ENCODE measurements at places on chromosomes 16 and 17.

DNA sequence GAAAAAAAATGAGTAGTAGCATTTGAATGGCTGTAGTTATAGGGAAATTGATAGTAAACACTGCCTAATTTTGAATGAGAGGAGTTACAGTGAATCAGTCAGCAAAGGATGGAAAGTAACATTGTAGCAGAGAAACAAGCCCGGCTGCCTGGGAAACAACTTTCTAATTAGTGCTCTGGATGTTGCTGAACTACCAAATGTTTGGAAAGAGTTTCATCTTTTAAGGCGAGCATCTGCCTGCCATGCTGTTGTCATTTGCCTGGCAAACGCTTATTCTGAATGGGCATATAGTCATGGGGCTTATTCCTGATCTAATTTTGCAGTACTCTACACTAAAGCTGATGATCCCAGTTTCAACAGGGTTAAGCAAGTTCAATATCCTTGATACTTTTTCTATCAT, 138.6 kb downstream of the CDH11 start:
- DNase-seq: peak; percentile 71

- DNase-seq: no peak
Measured at GRCh38 chr16:51544851-51545467, 393.9 kb upstream of the SALL1 start.

- peak; percentile 42 for DNase-seq
Measured at GRCh38 chr16:67198238-67198734, 645 bp upstream of the ELMO3 start.

DNA sequence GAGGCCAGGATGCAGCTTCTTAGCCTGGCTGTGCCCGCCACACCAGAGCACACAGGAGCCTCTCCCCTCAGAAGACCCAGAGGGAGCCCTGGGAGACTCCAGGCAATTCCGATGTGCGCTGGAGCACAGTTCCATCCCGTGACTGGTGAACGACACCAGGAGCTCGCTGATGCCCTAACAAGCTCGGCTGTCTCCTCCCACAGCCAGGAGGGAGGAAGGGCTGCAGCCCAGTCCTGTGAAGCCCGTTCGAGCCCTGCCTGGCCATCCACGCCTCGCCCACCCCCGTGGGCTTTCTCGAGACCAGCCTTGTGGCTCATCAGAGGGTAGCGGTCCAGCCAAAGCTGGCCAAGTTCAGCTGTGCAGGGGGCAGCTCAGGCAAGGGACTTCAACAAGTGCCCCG, 21.8 kb upstream of the RASD1 start:
- no peak for DNase-seq

GRCh38 chr17:54259476-54259875, 436.7 kb downstream of the KIF2B start:
- no peak for DNase-seq

DNA sequence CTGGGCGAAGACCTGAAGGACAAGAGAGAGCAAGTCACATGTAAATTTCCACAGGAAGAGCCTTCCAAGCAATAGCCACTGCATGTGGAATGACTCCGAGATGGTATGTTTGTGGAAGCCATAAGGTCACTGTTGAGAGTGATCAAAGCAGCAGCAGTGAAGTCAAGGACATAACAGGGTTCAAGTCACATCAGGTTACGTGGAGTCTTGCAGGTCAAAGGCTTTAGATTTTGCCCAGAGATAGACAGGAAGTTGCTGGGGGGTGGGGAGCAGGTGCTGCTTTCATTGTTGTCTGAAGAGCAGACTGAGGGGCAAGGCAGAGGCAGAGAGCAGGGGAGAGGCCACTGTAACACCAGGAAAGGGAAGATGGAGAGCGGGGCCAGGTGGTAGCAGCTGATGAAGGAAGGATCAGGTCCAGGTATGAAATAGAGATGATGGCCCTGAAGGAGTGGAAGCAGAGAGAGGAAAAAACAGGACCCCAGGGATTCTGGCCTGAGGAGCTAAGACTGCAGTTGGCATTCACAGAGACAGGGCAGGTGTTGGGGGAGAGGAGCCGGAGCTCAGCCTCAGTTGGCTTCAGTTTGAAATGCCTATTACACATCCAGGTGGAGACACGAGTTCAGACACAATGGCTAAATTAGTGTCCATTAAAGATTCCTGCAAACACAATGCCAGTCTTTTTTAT, 129.3 kb upstream of the AXIN2 start:
- DNase-seq: no peak

DNA sequence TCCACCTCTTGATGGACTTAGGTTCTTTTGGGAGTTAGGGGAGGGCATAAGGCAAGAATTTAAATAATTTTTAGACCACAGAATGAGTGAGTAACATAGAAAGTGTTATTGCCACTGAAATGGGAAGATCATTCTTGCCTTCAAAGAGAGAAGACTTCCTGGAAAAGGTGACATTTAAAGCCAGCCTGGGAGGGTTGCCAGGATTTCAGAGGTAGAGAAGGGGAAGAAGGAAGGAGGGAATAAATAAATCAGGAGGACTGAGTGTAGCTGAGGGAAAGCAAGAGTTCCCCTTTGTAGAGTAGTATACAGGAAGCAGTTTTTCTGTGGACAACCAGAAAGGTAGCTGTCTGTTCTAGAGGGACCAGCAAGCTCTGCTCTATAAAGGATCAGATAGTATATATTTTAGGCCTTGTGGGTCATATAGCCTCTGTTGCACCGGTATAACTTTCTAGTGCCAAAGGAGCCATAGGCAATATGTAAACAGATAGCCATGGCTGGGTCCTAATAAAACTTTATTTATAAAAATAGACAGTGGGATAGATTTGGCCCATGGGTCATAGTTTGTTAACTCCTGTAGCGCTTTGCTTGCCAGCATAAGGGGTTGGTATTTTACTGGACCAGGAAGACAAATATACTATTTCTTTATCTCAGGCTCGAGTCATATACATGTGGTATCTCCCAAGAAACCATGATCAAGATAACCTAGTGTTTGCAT, 147.2 kb upstream of the CACNG5 start:
- DNase-seq: no peak

DNA sequence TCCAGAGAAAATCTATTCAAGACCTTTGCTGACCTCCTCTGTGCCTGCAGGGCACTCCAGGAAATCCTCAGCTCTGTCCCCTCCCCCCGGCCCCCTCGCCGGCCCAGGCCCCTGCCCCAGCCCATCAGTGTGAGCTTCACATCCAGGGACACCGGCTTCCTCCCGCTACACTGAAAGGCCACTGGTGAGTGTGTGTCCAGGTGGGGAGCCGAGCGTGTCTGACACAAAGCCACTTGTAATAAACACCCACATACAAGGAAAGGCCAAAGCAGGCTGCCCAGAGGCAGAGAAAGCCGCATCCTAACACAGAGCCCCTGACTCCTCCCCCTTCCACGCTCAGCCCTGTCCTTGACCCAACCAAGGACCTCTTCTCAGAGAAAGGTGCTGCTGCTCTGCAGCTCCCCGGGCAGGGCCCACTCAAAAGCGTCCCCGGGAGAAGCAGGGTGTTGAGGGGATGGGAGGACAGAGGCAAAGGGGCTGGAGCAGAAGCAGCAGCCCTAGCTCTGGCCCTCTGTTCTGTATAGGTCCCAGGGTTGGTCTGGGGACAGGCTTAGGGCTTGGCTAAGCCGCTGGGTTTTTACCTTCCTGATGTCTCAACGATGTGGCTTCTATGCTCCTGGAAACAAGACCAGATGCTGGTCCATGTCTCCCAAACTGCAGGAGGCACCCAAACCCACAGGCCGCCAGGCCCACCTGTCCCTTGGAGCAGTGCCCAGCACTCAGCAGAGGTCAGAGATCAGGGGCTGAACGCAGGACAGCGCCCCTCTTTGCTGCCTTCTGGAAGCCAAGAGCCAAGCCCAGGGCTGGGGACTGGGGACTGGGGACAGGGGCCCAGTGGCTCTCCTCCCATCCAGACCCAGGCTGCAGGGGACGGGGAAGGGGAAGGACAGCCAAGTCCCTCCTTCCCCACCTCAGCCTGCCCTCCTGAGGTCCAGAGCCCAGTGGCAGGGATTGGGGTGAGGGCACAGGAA, 15.3 kb downstream of the MNT start:
- no peak for DNase-seq

- no peak for DNase-seq
Measured at GRCh38 chr17:3695129-3695722, 729 bp downstream of the P2RX5 start.

DNA sequence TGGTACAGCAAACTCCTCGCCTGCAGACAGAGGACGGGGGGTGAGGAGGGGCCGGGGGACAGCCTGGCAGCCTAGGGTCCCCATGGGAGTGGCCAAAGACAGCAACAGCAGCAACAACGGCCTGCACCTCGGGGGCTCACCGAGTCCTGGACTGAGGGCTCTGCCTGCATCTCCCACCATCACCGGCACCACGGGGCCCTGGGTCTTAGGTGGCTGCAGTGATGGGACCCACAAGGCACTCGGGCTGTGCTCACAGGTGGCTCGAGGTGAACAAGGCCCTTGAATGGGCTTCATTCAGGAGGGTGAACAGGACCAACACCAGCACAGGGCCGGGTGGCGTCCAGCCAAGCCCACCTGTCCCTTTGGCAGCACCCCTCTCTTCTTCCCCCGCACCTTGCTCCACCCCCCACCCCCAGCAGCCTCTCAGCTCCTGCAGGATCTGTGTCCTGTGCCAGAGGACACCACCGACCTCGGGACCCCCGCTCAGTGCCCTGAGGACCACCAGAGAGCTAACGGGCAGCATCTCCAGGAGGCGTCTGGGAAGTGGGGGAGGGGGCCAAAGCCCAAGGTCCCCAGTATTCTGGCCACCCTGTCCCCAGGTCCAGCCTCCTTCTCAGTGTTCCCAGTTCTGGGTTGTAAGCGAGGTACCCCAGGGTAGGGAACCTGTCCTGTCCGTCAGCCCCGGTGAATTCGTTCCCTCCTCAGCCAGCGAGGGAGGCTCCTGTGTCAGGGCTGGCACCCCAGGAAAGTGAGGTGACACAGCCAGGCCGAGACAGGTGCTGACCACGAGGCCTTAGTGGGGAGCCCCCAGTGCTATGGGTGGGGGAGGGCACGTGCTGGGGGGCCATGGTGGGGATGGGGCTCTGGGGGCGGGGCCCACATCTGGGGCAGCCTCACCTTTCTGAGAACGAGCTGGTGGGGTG, 94.3 kb downstream of the TBC1D16 start:
- no peak for DNase-seq

DNA sequence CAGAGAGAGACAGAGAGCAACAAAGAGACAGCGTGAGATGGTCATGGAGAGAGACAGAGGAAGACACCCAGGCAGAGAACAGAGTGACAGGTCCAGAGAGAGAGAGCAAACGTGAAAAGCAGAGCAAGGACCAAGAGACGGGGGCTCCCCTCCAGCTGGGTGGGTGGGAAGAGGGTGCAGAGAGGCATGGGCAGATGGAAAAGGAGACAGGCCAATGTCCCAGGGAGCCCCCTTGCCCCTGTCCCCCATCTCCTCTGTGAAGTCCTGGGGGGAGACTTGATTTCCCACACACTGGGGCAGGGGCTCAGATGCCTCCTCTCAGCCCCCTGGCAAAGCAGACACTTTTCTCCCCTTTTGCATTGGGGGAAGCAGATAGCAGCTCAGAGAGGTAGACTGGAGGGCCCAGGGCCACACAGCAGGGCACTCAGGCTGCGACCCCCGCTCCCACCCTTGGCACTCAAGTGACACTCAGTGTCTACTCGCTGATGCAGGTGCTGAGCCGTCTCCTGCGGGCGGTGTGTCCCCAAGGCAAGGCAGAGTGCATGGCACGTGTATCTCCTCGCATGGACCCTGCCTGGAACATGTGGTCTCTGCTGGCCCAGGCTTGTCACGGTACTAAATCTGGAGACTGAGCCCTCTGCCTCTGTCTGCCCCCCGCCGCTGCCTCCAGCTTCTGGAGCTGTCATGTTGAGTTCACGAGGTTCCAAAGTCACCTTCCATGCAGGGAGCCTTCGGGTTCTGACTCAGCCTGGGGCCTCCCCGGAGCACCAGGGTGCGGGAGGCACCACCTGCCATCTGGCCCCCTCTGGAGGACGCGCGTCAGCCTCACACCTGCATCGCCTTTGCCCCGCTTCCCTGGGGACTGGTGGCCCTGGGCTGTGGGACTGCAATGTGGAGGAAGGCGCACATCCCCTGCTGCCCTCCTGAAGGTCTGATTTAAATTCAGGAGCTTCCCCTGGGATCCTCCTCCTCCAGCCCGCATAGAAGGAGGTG, 215.9 kb upstream of the GSE1 start:
- no peak for DNase-seq

DNA sequence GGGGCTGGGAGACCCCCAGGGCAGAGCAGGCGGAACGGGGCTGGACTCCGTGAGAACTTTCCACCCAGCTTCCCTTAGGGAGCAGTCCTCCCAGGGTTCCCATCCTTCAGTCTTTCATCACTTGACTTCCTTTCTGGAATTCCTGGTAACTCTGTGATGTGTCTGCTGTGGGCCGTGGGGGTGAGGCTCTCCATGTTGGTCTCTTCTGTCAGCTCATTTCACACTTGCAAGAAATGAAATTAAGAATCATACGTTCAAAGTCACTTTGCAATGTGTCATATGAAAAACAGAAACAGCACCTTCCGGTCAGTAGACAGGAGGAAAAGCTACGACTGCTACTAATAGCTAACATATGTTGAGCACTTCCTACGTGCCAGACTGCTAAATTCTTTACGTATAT, 5.4 kb upstream of the BBS2 start:
- DNase-seq: peak; percentile 82

DNA sequence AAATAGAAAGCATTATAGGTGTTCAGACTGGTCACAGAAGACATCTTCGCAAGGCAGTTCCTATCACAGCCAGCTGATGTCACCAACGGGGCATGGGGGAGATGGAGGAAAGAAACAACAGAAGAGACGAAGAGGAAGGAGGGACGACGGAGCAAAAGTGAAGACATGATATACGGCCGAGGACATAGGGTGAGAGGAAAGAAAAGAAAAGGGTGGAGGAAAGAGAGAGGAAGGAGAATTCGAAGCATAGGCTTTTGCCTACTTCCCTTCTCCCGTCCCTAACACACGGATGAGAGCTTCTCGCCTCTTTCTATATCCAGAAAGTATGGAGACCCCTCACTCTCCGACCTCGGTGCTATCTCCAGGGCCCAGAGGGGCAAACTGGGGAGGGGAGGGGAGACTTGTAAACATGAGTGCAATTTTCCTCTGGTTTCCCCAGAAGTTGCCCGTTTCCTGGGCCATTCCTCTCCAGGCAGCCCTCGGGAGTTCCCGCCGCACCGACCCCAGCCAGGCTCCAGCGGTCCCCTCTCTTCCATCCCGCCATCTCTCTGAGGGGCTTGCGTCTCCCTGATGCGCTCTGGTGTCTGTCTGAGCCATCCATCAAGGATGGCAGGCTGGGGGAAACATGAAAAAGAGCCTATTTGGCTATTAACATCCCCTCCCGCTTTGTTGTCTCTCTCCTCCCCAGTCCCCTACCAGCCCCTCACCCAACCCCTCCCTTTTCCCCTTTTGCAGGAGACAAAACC, 26.0 kb downstream of the COPZ2 start:
- peak; percentile 68 for DNase-seq

- DNase-seq: no peak
Measured at GRCh38 chr16:10282367-10282766, 100.1 kb upstream of the GRIN2A start.

DNA sequence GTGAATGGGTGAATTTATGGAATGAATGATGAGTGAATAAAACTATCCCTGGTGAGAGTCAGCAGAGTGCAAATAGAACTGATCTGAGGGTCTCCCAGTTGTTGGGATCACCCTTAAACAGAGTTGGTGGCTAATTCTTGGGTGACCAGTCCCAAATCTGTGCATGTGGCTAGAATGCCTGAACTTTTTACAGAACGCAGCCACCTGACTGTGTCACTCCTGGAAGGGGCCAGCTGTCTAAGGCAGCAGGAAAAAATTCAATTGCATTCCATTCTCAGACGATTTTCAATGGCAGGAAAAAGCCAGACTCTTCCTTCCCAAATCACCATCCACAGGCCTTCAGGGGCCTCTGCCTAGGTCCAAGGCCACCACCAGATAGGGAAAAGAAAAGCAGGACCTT, 43.5 kb downstream of the BEAN1 start:
- DNase-seq: no peak

- DNase-seq: peak; percentile 87
Measured at GRCh38 chr17:13587487-13588338, 14.0 kb downstream of the HS3ST3A1 start.
